ENCODE measurements at places on chromosomes 1 and 21.

DNA sequence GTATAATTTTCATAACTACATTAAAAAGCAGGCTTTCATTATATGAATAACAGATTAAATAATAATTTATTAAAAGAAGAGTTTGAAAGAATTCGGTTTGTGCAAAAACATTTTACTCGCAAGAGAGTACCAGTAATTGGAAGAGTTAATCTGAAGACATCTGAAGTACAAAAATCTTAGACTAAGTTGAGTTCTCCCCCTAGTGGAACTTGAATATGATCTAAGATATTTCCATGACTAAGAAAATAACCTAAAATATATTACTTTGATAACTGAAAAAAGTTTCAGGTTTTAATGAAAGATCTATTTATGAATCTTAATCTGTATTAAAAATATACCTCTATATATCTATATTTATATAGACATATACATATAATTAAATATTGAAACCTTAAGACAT is 112.5 kb upstream of the GFI1 start:
- peak; percentile 32 for DNase-seq

- DNase-seq, result peak; percentile 99
These were observed 726.5 kb upstream of the ADAMTS5 start for GRCh38 chr21:27693376-27693775.

DNA sequence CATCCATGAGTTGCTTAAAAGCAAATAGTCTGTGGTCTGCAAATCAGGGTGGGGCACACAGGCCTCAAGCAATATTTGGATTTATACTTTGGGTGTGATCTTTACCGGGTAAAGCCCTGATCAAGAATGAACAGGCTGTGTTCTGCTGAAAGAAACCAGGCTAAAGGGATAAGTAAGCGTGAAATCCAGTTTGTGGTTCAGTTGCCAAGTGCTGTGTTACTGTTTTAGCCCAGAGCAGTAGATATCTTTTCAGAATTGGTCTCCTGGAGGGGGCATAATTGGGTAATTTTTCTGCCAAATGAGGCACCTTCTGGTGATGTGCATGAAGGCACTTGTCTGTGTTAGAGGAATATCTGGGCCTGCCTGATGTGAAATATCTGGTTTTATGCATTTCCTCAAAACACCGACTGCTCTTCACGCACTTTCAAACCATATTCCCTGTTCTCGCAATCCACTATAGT is 21.4 kb downstream of the AIM2 start:
- DNase-seq, result peak; percentile 61

- DNase-seq, result peak; percentile 88
These were observed 14.7 kb upstream of the NBPF11 start for GRCh38 chr1:148166558-148167492.

- DNase-seq, result no peak
These were observed 2.2 kb downstream of the IGSF9 start for GRCh38 chr1:159943278-159943640.

GRCh38 chr1:66261364-66261763 is 272.6 kb upstream of the SGIP1 start:
- DNase-seq, result no peak

- no peak for DNase-seq
These were observed 178.6 kb downstream of the GPR52 start for GRCh38 chr1:174626031-174627025.

DNA sequence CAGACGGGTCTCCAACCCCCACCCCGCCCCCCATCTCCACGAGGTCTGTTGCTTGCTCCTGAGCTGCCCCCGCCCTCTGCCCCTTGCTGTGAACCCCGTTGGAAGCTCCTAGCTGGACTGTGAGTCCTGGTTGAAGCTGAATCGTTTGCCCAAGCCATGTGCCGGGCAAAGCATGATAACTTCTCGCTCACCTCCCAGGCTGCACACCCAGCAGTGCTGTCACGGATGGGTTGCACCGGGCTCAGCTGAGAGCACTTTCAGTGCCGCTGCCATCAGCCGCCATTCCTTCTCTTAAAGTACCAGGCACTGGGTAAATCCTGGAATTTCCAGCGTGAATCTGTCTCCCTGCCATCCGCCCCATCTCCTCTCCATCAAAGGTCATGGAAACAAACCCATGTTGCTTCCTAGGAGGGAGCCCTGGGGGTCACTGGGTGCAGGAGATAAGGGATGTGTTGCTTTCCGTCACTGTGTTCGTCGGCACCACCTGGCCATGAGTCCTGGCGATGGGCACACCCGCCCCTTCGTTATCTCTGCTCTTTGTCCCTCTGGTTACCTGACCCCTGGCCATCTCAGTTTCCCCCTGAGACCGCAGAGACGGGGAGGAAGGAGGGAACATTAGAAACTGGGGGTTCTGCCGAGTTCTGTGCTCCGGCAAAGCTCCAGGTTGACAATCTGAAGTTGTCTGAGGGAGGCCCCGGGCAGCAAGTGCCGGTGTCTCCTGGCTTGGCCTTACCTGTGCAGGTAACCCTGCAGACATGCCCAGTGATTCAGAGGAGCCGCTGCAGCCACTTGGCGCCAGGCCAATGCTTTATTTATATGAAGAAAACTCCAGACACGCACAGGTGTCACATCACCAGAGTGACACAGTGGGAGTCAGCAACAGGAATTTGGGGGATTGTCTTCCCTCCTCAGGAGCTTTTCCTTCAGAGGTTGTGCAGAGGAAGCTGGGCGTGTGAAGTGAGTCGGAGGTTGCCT is 2.7 kb downstream of the PDE9A start:
- DNase-seq, result peak; percentile 40

GRCh38 chr1:230495076-230495475 is 68.9 kb upstream of the PGBD5 start:
- no peak for DNase-seq

DNA sequence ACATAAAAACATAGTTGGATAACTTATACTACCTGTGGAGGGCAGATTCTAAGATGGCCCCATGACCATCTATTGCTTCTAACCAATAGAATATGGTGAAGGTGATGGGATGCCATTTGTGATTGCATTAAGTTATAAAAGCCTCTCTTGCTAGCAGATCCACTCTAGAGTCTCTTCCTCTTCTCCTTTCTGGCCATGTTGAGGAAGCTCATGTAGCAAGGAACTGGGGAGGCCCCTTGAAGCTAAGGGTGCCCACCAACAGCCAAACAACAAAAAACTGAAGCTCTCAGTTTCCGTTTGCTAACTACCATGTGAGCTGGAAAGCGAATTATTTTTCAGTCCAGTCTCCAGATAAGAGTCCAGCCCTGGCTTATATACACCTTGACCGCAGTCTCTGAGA is 16.0 kb upstream of the AGO1 start:
- no peak for DNase-seq

DNA sequence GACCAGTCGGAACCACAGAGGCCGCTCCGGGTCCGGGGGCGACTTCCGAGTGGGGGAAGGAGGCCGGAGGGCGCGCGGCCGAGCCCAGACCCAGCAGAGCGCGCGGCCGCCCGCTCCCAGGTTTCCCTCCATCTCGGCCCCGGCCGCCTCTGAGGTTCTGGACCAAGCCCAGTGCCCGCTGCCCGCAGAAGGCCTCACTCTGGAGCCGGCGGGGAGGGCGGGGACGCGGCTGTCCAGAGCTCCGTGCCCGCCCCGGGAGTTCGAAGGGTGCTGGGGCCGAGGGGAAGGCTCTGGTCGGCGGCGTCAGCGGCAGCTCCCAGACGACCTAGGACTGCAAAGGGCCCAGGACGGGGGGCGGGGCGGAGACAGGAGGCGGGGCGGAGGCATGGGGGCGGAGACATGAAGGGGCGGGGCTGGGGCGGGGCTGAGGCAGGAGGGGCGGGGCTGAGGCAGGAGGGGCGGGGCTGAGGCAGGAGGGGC is 48.0 kb upstream of the SLC19A1 start:
- no peak for DNase-seq

GRCh38 chr1:63264161-63264560 is 58.2 kb upstream of the FOXD3 start:
- DNase-seq, result no peak

DNA sequence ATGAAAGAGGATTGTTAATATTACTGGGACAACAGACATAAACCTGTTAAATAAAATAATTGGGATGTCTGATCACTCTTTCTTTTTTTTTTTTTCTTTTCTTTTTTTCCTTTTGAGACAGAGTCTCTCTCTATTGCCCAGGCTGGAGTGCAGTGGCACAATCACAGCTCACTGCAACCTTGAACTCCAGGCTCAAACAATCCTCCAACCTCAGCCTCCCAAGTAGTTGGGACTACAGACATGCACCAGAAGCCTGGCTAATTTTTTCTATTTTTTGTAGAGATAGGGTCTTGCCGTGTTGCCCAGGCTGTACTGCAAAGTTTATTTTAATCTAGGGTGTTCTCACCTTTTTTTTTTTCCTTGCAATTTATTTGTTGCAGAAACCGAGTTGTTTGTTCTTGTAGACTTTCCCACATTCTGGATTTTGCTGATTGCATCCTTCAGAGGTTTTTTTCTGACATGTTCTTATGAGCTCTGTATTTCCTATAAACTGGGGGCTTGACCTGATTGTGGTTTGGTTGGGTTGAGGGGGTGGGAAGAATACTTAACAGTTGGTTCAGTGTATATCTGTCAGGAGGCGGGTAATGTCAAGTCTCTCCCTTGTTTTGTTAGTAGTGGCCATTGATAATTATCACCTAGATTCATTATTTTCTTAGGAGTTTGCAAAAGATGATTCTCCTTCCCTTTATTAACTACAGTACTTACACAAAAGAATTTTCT is 125.2 kb downstream of the MAST2 start:
- no peak for DNase-seq

DNA sequence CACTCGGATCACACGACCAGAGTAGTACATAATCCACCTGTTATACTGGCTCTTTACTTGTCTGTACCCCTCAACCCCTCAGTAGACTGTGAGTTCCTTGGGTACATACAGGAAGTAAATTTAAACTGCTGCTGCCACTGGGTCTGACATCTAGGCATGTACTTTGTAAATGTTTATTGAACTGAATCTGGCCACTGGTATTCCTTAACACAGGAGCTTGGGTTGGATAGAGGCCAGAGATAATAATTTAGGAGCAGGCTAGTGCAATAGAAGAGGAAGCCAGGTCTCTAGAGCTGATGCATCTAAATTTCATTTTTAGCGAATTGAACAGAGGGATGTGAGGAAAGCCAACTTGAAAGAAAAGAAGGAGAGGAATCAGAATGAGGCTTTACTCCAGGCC is 12.4 kb downstream of the TTC4 start:
- no peak for DNase-seq

- DNase-seq, result peak; percentile 91
These were observed 71.6 kb downstream of the PLEKHA6 start for GRCh38 chr1:204288021-204288588.

GRCh38 chr21:37253991-37254390 is 13.1 kb downstream of the VPS26C start:
- peak; percentile 21 for DNase-seq

Measured in bronchial epithelial cell (primary cell).